Memory B cell (primary cell): ENCODE measurements at places on chromosomes 7 and 10.

DNA sequence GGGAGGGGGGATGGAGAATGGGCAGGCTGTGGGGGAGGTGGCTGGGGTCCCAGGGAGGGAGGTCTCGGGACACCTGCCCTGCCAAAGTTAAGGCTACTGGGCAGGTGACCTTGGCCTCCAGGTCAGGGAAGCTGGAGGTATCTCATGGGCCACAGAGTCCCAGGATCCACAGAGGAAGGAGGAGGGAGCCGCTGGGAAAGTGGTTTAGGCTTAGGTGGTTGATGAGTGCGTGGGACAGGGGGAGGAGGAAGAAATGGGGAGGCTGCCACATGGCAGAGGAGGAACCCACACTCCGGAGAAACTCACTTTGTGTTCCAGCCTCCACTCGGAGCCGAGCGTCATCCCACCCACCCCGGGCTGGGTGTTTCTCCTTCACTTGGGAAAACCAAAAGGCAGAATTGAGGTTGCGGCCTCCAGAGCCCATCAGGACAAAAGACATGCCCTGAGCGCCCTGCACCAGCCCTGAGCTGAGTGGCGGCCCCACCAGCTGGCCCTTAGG, 46.1 kb downstream of the ASB13 start:
- no peaks in the 10 kb centered on the region for H3K36me3 ChIP-seq
- DNase-seq: no peak
- peaks cover 6% of the 10 kb centered on the region for H3K27me3 ChIP-seq
- H3K4me1 ChIP-seq: peaks cover 4% of the 10 kb centered on the region

- H3K27me3 ChIP-seq: peaks cover 4% of the 10 kb centered on the region
- no peak overlapping the region for H3K27ac ChIP-seq
- H3K36me3 ChIP-seq: no peaks in the 10 kb centered on the region
- H3K4me3 ChIP-seq: no peak overlapping the region
- peak; percentile 74 for DNase-seq
- no peaks in the 10 kb centered on the region for H3K4me1 ChIP-seq
Measured at GRCh38 chr7:135274495-135275268, 41.0 kb downstream of the STRA8 start.

- no peak for DNase-seq
- no peak overlapping the region for H3K4me3 ChIP-seq
- H3K36me3 ChIP-seq: no peaks in the 10 kb centered on the region
- no peaks in the 10 kb centered on the region for H3K4me1 ChIP-seq
Measured at GRCh38 chr7:23925088-23925487, 215.1 kb downstream of the STK31 start.

- no peaks in the 10 kb centered on the region for H3K36me3 ChIP-seq
- no peaks in the 10 kb centered on the region for H3K27me3 ChIP-seq
- no peak for DNase-seq
- H3K27ac ChIP-seq: no peak overlapping the region
Measured at GRCh38 chr10:126373147-126373546, 15.1 kb downstream of the ADAM12 start.

- H3K27me3 ChIP-seq: no peaks in the 10 kb centered on the region
- peaks cover 3% of the 10 kb centered on the region for H3K36me3 ChIP-seq
- no peak overlapping the region for H3K27ac ChIP-seq
- H3K4me3 ChIP-seq: no peak overlapping the region
- no peaks in the 10 kb centered on the region for H3K4me1 ChIP-seq
- no peak for DNase-seq
Measured at GRCh38 chr7:3605222-3605621, 304.2 kb downstream of the SDK1 start.

DNA sequence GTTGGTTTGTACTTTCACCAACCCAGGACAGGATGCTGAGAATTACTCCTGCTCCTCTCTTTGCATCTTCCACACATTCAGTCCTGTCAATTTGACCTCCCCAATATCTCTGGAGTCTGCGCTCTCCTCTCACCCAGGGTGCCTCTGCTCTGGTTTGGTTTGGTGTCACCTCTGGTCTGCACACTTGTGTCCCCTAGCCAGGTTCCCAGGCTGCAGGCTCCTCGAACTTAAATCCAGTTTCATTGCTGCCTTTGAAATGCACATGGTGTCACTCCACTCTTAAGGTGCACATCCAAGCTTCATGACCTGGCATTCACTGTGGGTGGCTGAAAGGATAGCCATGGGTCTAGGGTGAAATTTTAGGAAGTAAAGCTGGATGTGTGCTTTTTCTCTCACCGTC, 271.6 kb downstream of the RPS24 start:
- DNase-seq: no peak
- no peak overlapping the region for H3K4me3 ChIP-seq
- H3K27me3 ChIP-seq: peaks cover 2% of the 10 kb centered on the region
- H3K36me3 ChIP-seq: no peaks in the 10 kb centered on the region
